ENCODE measurements at places on chromosomes 6 and 20.

- peak; percentile 38 for DNase-seq
Observed at GRCh38 chr6:35419417-35419816, 32.7 kb upstream of the FANCE start.

- DNase-seq = no peak
Observed at GRCh38 chr20:22379472-22379871, 204.9 kb downstream of the FOXA2 start.

DNA sequence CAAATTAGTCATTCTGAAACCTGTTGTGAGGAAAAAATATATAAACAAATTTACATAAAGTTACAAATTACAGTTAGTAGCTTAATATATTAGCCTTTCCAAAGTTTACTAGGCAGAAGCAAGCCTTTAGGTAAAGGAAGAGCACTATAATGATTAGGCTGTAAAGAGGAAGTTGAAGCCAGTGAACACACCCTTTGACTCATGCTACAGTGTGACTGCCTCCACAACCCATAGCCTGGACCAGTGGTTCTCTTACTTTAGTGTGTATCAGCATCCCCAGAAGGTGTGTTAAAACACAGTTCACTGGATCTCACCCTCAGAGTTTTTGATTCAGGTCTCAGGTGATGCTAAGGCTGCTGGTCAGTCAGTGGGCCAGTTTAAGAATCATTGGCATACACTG, 91.4 kb upstream of the DEFB112 start:
- DNase-seq = no peak

DNA sequence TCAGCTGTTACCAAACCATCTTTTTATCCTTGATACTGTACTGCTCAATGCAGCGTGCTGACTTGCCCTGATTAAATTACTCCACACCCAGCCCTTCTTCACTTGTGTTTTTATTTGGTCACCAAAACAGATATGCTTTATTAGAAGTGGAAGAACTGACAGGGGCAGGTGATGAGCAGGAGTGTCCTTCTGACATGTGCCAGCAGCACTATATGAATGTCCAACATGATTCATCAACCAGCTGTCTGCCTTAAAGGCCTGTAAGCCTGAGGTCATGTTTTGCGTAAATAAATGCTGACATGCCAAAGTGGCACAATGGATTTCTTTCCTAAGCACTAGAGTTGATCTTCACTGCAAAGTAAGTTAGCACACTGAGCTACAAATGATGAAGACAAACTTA, 15.4 kb downstream of the POPDC3 start:
- DNase-seq = peak; percentile 4

GRCh38 chr6:82268301-82268846, 20.8 kb upstream of the IBTK start:
- no peak for DNase-seq

GRCh38 chr6:68087399-68088133, 547.5 kb upstream of the ADGRB3 start:
- DNase-seq = peak; percentile 46

DNA sequence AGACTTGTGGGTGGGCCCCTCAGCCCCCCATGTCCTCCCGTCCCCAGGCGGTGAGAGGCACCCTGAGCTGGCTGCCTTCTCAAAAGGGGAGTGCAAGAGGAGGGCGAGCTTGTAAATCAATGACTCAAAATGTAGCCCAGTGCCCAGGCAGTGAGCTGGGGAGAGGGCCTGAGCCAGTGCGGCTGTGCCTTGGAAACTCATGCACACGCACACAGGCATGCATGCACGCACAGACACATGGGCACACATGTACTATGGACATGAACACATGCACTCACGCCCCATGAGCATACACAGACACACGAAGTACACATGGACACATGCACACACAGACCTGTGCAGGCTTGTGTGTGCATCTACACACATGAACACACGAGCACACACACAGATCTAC, 133.5 kb downstream of the TAF4 start:
- DNase-seq = no peak
